Activated T-cell treated with anti-CD3 and anti-CD28 coated beads, Interleukin-2, amount 50 U/mL, for 1 hour (primary cell): ENCODE measurements at places on chromosomes 5 and 9.

GRCh38 chr9:32596936-32597335, 24.0 kb upstream of the NDUFB6 start:
- no peak for DNase-seq

DNA sequence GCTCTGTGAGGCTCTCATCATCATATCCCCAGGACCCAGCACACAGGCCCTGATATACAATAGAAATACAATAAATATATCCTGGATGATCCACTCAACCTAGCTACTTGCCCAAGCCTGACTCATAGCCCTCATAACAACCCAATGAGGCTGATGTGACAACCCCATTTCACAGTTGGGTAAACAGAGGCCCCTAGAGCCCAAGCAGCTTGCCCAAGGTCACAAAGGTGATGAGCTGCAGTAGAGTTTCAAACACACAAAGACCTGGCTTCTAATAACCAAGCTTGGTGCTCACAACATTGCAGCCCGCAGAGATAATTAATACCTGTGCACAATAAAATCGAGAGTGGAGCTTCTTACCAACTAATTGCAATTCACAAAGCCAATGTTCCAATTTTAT, 3.2 kb upstream of the AKNA start:
- no peak for DNase-seq

GRCh38 chr5:1031306-1031959, 22.8 kb downstream of the NKD2 start:
- no peak for DNase-seq

DNA sequence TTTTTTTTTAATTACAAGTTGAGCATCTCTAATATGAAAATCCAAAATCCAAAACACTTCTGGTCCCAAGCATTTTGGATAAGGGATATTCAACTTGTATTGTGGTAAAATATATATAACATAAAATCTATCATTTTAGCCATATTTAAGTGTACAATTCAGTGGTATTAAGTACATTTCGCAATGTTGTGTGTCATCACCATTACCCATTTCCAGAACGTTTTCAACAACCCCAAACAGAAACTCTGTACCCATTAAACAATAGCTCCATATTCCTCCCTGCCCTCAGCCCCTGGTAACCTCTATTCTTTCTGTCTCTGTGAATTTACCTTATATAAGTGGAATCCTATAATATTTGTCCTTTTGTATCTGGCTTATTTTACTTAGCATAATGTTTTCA, 24.9 kb downstream of the TICAM2 start:
- no peak for DNase-seq

DNA sequence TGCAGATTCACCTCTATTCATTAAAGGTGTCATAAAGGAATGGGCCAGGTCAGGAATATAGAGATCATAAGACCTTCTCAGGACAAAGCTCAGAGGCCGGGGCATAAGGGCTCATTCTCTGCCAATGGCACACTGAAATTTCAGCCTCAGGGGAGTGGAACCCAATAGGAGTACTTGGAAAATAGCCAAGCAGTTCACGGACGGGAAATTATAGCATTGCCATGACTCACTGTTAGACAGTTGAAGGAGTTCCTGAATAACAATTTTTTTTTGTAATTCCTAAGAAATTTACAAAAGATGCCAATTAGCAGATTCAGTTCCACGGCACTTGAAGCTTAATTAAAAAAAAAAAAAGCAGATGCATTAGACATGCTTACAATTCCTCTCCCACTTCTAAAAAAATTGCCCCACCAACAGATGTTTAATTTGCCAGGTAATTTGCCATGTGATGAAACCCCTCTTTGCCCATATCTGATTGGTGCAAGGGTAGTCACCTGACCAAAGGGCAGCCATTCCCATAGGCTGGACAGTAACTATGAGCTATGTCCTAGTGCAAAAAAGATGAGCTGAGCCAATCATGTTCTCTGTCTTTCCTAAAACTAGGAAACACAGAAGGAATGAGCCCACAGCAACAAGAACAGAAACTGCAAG, 58.6 kb downstream of the PTCD2 start:
- no peak for DNase-seq

DNA sequence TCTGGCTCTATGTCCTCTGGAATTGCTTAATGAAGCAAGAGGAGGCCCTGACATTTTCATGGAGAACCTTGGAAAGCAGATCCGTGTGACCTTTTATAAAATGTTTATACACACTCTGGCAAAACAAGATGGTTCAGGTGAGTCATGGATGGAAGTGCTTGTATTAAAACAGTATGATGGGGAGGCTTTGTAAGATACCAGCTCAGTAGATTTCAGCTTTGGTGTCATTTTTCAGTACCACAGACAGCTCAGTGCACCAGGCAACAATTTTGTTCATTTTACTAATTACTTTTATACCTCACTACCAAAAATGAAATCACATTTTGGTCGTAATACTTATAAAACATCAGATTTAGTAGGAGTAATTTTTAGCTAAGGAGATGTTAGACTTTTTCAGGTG, 5.2 kb downstream of the KCNN2 start:
- DNase-seq: no peak

GRCh38 chr9:127899128-127899943, at the start of gene ST6GALNAC6:
ST6GALNAC6 (minus strand) TSS chr9:127899603; CDS start chr9:127897981, 1,622 bp downstream.
- DNase-seq: peak; percentile 79
